A673 (cell line): ENCODE measurements at places on chromosomes 6 and 20.

- no peak for DNase-seq
Observed at GRCh38 chr6:4012826-4013225, 66.1 kb downstream of the FAM217A start.

DNA sequence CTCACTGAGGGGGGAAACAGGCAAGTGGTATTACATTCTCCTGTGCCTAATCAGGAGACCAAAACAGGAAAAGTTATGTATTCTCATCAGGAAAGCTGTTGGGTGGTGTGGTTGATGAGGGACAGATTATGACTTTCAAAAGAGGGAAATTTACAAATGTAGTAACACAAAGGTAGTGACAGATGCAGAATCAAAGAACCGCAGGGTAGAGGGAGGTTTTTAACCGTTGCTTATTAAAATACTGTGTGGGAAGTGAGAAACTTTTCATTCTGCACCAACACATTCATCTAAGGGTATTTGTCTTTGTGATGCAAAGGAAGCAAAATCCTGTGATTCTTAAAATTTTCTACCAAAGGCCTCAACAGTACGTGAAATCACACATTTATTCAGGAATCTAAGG is 288.2 kb upstream of the MAN1A1 start:
- no peak for DNase-seq

DNA sequence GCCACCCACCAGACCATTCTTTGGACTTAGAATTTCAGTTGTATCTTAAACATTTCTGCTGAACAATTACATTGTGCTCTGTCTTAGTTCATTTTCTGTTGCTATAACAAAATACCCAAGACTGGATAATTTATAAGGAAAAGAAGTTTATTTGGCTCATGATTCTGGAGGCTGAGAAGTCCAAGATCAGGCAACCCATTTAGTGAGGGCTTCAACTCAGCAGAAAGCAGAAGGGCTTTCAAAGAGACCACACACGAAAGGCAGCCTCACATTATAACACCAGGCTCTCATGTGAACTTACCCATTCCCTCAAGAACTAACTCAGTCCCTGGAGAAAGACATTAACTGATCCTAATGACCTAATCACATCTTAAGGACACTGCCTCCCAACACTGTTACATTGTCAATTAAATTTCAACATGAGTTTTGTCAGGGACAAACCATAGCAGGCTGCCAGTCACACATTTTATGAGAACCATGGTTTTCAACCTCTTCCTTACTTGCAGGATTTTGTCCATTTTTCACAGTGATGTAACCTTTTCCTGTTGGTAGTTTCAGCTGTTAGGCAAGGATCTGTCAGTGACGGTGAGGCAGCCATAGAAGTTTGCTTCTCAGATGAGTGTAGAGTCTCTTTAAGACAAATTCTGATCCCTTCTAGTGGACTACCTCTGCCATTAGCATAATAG is 399.6 kb upstream of the SOX4 start:
- DNase-seq: no peak

GRCh38 chr6:104566411-104566810 is 293.3 kb downstream of the HACE1 start:
- no peak for DNase-seq

- DNase-seq: no peak
Observed at GRCh38 chr6:38482466-38482865, 157.3 kb downstream of the BTBD9 start.

GRCh38 chr6:162063666-162064065 is 663.9 kb downstream of the PRKN start:
- no peak for DNase-seq

DNA sequence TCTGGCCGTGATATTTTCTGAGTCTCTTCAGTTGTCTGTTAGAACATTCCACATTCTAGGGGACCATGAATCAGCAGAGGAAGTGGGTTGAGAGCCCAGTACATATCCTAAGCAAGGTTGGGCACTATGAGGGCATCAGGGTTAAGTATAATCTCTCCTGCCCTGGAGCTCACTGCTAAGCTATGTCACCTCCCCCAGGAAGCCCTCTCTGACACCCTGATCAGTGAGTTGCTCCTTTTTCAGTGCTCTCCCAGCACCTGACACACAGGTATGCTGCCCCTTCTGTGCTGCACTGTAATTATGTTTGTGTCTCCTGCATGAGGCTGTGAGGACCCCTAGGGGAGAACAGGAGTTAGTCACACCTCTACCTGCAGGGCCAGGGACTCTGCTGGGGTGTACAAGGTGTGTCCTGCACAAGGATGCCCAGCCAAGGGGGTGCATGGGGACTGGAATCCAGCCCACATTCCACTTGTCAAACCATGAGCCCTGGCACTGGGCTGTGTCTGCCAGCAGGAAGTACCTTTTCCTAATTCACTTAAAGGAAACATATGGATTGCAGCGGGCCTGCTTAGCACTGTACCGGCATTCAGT is 3.9 kb downstream of the RAB44 start:
- DNase-seq: no peak

GRCh38 chr6:4088704-4089103 is 9.8 kb upstream of the FAM217A start:
- no peak for DNase-seq

GRCh38 chr6:97133067-97133466 is 149.9 kb downstream of the MMS22L start:
- DNase-seq: no peak

DNA sequence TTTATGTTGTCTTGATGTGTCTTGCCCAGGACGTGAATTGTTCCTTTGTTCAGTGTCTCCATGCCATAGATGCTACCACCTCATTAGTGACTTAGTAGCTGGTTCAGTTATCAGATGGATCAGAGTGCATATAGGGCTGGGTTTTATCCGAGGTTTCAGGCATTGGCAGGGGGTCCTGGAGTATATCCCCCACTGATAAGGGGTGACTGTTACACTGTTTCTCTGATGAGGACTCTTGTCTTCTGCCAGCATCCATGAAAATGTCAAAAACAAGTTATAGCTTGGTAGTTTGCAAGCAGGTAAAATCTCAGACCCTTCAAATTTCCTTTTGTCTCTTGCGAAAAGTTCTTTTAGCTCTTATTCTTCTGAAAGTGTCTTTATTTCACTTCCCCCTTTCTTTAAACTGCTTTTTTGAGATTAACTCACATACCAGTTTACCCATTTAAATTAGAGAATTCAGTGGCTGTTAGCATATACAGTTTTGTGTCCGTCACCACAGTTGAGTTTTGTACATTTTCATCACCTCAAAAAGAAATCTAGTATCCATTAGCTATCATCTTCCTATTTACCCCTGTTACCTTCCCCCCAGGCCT is 109.2 kb downstream of the CDYL start:
- no peak for DNase-seq
